ENCODE measurements at places on chromosomes 4 and X. TPM values are rescaled to one million over a fixed set of nuclear protein-coding genes. Genes with fewer than 3 reads are reported as not detected.

FGF13 gene
- not detected for polyA plus RNA-seq

SPATA4 gene
- not detected for polyA plus RNA-seq

BEX1 gene
- polyA plus RNA-seq: 0.62 TPM

BRS3 gene
- not detected for polyA plus RNA-seq

GAB3 gene
- 44.0 TPM for polyA plus RNA-seq

HMGN5 gene
- 0.20 TPM for polyA plus RNA-seq

ZAR1 gene
- not detected for polyA plus RNA-seq

CD38 gene
- 2.3 TPM for polyA plus RNA-seq

DCAF4L1 gene
- 0.32 TPM for polyA plus RNA-seq

SPANXD gene
- not detected for polyA plus RNA-seq

ARR3 gene
- polyA plus RNA-seq: not detected

CFAP47 gene
- not detected for polyA plus RNA-seq

TRAM1L1 gene
- polyA plus RNA-seq: not detected

PPP2R2C gene
- not detected for polyA plus RNA-seq

H2BW2 gene
- polyA plus RNA-seq: not detected

TDO2 gene
- polyA plus RNA-seq: not detected

MECP2 gene
- 9.6 TPM for polyA plus RNA-seq

ODAM gene
- polyA plus RNA-seq: not detected

ADGRA3 gene
- polyA plus RNA-seq: not detected

TMEM156 gene
- polyA plus RNA-seq: 0.43 TPM

SCD5 gene
- 1.3 TPM for polyA plus RNA-seq

LRCH2 gene
- not detected for polyA plus RNA-seq

ANKRD50 gene
- polyA plus RNA-seq: 2.6 TPM

DUSP21 gene
- not detected for polyA plus RNA-seq

LYAR gene
- 14.9 TPM for polyA plus RNA-seq

PAGE1 gene
- not detected for polyA plus RNA-seq

F8A2 gene
- not detected for polyA plus RNA-seq

TRMT2B gene
- 7.9 TPM for polyA plus RNA-seq

GAGE12J gene
- not detected for polyA plus RNA-seq

UGT2B10 gene
- polyA plus RNA-seq: not detected

IL13RA2 gene
- not detected for polyA plus RNA-seq

CHM gene
- 7.7 TPM for polyA plus RNA-seq

MAGED4 gene
- polyA plus RNA-seq: not detected

EVC gene
- 0.33 TPM for polyA plus RNA-seq

BMP3 gene
- not detected for polyA plus RNA-seq

UGT2B11 gene
- polyA plus RNA-seq: not detected

CDS1 gene
- 0.15 TPM for polyA plus RNA-seq

NAA11 gene
- not detected for polyA plus RNA-seq

ALAS2 gene
- not detected for polyA plus RNA-seq

CENPVL1 gene
- not detected for polyA plus RNA-seq

SSX4B gene
- not detected for polyA plus RNA-seq

POU3F4 gene
- polyA plus RNA-seq: not detected

PPARGC1A gene
- 0.79 TPM for polyA plus RNA-seq

L1CAM gene
- 0.55 TPM for polyA plus RNA-seq

KLHL13 gene
- 0.41 TPM for polyA plus RNA-seq

CT45A10 gene
- not detected for polyA plus RNA-seq

KIAA1210 gene
- polyA plus RNA-seq: not detected

PARM1 gene
- 0.54 TPM for polyA plus RNA-seq

GABRB1 gene
- not detected for polyA plus RNA-seq

ASB12 gene
- polyA plus RNA-seq: not detected

NXF2 gene
- polyA plus RNA-seq: not detected

RTL9 gene
- polyA plus RNA-seq: not detected

Data from CD14-positive monocyte (primary cell).